ENCODE measurements at places on chromosomes 13 and 19.

DNA sequence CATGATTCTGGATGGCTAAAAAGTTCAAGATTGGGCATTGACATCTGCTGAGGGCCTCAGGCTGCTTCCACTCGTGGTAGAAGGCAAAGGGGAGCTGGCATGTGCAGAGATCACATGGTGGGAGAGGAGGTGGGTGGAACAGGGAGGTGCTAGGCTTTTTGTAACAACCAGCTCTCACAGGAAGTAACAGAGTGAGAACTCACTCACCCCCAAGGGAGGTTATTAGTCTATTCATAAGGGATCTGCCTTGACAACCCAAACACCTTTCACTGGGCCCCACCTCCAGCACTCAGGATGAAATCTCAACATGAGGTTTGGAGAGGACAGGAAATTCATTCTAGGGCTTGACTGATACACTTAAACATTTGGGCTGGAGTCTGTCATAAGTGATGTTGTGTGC, 197.7 kb upstream of the RNF113B start:
- DNase-seq, result no peak

- no peak for DNase-seq
Measured at GRCh38 chr19:51571599-51571998, 516 bp downstream of the ZNF175 start.

DNA sequence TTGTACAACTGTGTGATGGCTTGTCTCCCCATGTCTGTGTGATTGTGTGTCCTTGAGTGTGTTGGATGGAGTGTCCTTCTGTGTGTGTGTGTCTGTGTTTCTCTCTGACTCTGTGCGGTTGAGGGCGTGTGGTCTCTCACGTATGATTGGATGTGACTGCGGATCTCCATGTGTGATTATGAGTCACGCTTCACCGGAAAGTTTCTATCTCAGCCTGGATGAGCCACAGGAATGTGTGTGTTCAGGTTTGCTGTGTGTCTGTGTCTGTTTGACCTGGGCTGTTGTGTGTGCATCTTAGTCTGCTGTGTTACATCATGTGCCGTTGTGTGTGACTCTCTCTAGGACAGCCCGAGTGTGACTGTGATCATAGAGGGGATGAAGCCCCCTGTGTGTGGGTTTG, 15.5 kb upstream of the ZNF835 start:
- no peak for DNase-seq

DNA sequence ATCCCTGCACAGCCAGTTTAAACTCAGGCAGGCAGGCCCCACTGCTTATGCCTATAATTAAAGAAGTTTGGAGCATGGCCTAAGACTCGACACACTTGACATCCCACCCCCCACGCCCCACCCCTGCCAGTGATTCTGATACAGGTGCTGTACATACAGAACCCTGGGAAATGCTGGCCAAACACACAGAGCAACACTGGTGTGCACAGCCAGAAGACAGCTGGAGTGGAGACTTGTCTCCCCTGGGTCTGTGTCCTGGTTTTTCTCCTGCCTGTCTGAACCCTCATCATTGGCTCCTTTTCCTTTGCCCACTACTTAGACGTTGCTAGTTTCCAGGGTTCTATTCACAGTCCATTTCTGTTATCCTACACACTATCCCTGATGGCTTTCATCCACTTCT, 76.8 kb downstream of the DLEU7 start:
- DNase-seq, result no peak

DNA sequence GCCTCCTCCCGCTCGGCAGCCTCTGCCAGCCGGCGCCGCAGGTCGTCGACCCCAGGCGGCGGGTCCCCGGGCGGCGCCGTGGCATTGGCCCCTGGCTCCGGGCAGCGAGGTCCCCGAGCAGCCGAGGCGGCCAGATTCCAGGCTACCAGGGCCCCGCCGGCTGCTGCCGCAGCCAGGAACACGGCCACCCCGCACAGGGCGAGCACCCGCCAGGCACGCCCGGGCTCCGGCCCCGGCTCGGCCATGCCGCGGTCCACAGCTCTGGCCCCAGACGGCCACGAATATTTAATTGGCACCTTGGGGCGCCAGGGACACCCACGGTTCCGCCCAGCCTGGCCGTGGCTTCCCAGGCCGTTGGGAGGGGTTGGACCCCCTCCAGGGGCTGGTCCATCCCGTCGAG, at the start of gene CCDC194:
Gene CCDC194 (minus strand): TSS at position 283 of the 400 bp plus-strand sequence. CDS start 38 bp downstream, at position 245.
- no peak for DNase-seq

GRCh38 chr13:112774448-112774792, 84.6 kb downstream of the ATP11A start:
- no peak for DNase-seq

DNA sequence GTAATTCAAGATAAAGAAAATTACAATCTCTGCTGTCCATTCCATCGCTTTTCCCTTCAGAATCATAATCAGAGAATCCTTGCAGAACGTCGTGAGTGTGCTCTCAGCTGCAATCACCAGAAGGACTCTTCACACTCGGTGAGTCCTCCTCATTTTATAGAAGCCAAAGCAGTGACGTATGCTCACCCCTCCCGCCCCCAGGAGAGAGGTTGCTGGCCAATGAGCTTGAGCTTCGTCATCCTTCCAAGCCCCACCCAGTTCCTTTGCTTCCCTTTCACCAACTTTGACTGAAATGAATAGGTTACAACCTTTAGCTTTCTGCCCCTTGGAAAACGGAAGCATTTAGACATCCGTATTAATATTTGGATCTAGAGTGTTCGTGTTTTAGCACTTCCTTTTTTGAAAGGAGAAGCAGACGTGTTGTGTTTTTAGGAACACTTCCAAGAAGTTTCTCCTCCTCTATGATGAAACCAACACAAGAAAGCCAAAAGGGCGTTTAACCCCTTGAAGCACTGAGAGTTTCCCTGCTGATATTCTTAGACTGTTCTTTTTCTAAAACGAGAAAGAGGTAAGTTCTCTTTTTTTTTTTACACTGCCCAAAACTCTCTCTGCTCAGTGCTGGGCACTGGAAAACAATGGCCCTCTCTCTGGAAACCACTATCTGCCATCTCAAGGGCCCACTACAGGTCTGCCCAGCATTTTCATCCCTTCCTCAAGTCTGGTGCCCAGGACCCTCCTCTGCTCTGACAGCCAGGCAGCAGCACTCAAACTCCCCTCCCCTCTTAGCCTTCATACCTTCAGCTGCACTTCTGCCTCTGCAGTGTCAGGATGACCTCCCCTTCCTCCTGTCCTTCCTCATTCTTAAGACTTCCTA, 44.3 kb upstream of the CEACAM21 start:
- peak; percentile 79 for DNase-seq

DNA sequence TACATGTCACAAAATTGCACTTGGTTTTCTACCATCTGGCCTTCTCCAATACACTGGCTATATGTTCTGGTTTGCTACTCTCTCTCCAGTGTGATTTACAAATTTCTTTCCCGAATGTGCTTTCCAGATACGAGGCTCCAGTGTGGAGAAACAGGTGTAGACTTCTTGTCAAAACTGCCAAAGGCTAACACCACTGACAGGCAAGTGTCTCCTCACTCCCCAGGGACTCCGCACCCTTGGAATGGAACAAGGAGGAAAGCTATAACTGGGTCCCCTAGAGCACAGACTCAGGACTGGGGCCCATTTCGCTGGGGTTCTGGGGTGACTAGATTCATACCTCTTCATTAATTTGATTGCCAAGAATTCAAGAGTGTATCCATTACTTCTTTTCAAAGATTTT, 161.8 kb downstream of the FOXO1 start:
- DNase-seq, result no peak

GRCh38 chr19:47421844-47422395, 2.6 kb upstream of the MEIS3 start:
- DNase-seq, result no peak

DNA sequence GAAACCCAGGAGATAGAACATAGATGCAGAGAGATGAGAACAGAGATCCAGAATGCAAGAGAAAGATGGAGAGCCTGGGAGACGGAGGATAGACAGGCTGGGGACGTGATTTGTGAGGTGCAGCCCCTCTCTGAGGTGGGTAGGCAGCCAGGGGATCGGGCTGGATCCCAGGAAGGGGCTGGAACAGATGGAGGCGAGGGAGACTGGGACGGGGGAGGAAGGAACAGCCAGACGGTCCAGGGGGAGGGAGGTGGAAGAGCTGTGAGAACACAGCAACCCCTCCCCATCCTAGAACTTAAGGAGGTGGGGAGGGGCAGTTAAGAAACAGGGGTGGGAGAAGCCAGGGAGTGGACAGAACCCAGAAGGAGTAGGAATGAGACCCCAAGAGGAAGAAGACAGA, 3.1 kb downstream of the SLC17A7 start:
- DNase-seq, result no peak

- no peak for DNase-seq
Measured at GRCh38 chr19:47469363-47469700, 2.4 kb downstream of the SLC8A2 start.

GRCh38 chr19:3020321-3020960, 8.6 kb downstream of the TLE2 start:
- no peak for DNase-seq

- peak; percentile 86 for DNase-seq
Measured at GRCh38 chr19:18304458-18305310, 18.2 kb downstream of the LSM4 start.

DNA sequence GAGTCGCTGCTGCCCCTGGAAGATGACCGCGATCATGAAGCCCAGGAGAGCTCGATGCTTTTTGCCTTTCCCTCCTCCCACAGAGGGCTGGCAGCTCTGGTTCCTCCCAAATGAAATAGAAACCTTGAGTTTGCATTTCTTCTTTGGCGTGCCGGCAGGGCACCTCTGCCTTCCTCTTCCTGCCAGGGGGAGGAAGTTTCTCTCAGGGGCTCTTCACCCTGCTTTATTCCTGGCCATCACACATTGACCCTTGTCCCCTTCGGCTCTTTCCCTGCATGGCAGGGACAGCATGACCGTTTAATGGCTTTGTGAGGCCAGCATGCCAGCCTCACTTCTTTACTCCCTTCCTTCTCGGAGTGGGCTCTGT, 47.9 kb downstream of the ACTN4 start:
- no peak for DNase-seq

DNA sequence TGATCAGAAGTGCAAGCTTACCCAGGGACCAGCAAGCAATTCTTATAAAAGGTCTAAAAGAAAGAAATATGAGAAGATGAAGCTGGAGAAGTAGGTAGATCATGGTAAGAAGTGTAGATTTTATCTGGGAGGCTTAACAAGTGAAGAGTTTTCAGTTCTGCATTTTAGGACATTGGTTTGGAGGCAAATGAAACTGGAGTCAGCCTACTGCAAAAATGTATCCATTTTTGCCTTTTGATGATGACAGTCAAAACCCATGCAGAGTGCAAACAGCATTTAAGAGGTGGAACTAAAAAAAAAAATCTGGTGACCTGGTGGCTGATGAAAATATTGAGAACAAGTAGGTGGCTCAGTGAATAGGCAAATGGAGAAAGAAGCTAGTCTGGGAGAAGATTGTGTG, 216.9 kb downstream of the DNAJC15 start:
- no peak for DNase-seq

- peak; percentile 94 for DNase-seq
Measured at GRCh38 chr19:19138109-19138981, at the start of gene TMEM161A. TSS of gene TMEM161A (minus strand) at chr19:19138478. CDS start at chr19:19138428, 50 bp downstream.

DNA sequence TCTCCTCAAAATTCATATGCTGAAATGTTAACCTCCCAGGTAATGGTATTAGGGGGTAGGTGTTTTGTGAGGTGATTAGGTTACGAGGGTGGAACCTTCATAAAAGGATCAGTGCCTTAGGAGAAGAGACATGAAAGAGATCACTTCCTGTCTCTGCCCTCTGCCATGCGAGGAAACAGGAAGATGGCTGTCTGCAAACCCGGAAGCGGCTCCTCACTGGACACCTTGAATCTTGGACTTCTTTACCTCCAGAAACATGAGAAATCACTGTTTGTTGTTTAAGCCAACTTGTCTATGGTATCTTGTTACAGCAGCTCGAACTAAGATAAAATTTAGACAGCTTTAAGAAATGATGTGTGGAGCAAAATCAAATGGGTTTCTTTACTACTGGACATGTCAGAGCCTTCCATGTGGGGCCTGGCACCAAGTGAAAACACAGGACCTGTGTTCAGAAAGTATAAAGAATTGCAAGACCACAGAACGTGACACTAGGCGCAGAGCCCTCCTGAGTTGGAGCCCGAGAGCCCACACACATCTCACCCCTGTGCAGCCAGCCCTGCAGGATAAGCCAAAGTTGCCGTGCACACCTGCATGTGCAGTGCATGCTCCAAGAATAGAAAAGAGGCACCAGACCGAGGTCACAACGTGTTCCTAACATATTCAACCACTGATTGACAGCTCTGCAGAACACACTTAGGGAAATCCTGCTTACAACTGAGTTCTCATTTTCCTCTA, 112.5 kb upstream of the UQCRFS1 start:
- no peak for DNase-seq

- peak; percentile 83 for DNase-seq
Measured at GRCh38 chr19:1082165-1082927, 12.8 kb downstream of the POLR2E start.

DNA sequence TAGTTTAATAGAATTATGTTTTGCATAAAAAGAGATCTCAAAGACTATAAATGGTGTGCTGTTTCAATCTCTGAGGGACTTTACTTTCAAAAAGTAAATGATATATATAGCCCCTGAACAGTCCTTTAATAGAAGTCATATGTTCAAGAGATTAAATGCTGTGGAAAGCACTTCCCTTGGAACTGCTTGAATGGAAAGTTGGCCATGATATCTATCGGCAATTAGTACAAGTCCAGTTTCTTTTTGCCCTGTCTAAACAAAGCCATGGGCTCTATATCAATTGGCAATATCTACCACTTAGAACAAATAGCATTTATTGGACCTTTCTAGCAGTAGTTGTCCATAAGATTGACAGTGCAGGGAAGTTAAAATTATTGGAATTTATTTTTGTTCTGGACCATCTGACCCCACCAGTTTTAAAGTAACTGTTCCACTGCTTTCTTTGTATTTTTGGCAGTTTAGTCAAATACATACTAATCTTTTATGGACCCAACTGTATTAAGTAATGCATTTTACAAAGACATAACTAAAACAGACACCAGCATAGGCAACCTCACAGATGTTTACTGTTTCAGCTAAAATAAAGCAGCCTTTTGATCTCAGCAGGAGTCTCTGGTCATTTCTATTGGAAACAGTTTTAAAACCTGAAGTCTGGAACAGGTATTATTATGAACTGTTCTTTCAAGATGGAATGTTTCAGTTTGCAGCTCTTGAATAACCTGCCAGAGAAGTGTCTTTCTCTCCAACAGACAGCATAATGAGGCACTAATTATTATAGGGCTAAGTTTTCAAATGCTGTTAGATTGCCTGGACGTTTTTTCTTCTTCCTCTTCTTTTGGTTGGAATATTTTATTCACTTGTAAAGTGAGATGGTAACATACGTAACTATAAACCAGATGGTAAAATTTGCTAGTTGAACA, 282.6 kb downstream of the DCLK1 start:
- no peak for DNase-seq

DNA sequence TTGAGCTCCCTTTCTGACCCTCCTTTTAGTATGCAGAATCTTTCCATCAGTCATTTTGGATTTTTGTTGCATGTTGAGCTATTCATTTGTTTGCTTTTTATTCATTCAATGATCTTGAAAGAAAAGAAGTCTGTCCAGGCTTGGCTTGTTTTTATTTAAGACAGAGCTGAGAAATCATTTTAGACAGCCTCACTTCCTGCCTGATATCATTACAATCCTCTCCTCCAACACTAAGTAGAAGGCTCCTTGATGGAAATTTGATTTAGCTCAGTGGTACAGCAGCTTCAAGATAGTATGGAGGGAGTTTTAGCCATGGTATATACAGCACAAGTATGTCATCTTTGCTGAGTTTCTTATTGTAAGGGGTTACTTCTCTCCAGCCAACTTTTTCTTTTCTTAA, 28.4 kb downstream of the MBNL2 start:
- DNase-seq, result no peak
